ENCODE measurements at places on chromosomes 3 and 15.

DNA sequence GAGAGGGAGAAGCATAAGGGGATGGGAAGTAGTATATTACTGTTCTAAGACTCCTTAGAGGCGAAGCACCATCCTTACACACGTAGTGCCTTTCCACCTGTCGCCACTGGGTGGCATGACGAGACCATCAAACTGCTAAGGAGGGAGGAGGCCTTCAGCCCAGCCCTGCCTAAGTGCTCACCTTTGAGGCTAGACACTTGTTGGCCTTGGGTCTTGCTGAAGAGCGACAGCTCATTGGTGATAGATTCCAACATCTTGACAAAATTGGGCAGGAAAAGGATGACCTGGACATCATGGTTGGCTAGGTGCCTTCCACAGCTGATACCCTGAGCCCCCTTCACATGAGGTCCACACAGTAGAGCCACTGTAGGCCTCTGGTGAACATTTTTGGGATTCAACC lies 19.6 kb downstream of the CLK3 start:
- peak; percentile 71 for DNase-seq

DNA sequence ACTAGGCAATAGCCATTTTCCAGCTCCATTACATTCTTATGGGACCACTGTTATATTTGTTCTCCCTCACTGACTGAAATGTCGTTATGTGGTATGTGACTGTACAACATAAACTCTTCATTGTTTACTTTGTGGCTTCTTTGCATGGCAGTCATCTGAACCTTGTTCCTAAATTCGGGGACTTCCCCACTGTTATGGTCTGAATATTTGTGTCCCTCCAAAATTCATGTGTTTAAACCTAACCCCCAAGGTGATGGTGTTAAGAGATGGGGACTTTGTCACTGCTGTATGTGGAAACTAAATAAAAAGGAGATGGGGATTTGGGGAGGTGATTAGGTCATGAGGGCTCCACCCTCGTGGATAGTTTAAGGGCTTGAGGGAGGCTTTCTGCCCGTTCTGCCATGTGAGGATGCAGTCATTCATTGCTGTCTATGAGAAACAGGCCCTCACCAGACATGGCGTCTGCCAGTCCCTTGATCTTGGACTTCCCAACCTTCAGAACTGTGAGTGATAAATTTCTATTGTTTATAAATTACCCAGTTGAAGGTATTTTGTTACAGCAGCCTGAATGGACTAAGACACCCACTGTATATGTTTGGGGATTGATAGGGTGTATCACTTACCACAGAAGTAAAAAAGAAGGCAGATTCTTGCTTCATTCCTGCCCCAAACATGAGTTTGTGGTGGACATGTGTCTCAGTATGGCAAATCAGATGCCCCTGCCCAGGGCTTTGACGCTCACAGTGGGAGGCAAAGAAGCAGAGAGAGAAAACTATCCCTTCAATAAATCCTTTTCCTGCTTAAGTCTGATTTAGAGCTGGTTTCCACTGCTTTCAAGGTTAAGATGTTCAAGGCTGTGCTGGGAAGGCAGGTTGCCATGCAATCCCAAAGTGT lies 138.0 kb upstream of the UBE2E1 start:
- no peak for DNase-seq

GRCh38 chr3:87307805-87308204 lies 31.4 kb upstream of the POU1F1 start:
- DNase-seq: no peak

GRCh38 chr15:84894736-84895425 lies 10.4 kb downstream of the SLC28A1 start:
- no peak for DNase-seq

DNA sequence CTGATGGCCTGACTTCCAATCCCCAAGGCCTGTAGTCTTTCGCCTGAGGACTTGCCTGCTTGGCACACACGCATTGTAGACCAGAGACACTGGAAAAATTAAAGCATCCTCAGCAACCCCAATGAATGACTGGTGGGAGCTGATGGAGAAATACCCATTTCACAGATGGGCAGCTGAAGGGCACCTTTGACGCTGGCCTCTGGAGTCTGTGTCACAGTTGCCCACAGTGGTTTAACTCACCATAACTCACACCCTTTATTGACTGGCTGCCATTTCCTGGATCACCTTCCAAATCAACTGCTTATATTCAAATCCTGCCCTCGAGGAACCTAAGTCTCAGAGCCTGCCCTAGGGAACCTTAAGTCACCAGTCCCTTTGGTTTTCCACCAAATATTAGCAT lies 183.1 kb downstream of the SHQ1 start:
- DNase-seq: peak; percentile 25

GRCh38 chr3:112793326-112794081 lies 53.2 kb downstream of the CD200R1L start:
- no peak for DNase-seq

GRCh38 chr3:56884387-56884786 lies 82.6 kb upstream of the ARHGEF3 start:
- no peak for DNase-seq

DNA sequence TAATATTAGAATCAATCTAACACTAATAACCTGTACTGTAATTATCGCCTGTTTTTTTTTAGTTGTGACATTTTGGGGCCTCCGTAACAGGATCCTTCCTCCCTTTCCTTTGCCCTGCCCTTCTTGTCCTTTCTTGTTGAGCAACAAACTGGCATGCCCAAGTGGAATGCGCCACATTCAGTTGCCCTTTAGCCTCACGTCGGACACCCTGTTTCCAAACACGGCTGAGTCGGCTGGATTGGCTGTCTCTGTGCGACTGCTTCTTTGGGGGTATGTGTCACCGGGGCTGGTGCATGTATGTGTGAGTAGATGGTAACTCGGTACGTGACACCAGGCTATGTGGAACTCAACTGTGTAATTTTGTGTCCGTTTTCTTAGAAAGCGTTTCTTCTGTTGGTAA lies 24.1 kb downstream of the TRAK1 start:
- no peak for DNase-seq

DNA sequence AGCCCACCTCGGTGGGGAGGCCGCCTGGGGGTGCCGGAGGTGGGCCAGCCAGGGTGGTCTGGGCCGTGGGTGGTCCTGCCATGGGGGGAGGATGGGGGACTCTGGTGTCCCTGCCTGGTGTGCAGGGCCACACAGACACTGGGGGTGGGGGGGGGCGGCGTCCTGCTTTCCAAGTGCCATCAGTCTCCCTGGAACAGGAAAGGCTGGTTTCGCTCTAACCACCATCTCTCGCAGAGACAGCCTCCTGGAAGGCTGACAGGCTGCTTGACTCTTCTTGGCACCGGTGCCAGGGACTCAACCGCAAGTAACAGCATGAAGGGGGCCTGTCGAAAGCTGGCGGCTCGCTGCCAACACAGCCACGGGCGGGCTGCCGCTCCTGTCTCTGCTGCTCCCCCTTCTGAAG lies 40.3 kb downstream of the RGMA start:
- DNase-seq: no peak

- DNase-seq: peak; percentile 21
These were observed 2.5 kb downstream of the EFCC1 start for GRCh38 chr3:129003578-129004112.

DNA sequence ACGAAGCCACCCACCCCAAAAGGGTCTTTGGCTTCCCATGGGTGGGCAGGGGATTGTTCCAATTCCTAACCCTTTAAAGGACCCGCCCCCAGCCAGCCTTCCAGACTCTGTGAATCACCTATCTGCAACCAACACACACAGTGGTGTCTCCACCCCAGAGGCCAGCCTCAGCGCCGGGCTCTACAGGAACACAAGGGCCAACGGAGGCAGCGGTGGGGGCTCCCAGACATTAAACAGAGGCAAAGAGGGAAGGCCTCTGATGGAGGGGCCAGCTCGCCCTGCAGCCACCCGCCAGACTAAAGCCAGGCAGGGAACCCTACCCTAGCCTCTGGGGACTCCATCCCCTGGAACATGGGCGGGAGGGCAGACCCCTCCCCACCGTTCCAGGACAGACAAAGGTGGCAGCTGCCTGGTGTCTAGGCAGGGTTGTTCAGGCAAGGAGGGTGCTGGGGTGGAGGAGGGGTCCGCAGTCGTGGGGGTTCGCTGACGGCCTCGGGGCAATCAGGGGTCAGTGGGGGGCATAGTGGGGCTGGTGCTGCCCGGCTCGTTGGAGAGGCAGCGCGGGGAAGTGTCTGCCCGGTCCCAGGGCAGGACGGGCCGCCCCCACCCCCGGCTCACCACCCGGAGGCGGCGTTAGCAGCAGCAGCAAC lies 448 bp downstream of the SHISA5 start:
- no peak for DNase-seq

- DNase-seq: no peak
These were observed 5.8 kb downstream of the ITIH1 start for GRCh38 chr3:52783211-52783555.

DNA sequence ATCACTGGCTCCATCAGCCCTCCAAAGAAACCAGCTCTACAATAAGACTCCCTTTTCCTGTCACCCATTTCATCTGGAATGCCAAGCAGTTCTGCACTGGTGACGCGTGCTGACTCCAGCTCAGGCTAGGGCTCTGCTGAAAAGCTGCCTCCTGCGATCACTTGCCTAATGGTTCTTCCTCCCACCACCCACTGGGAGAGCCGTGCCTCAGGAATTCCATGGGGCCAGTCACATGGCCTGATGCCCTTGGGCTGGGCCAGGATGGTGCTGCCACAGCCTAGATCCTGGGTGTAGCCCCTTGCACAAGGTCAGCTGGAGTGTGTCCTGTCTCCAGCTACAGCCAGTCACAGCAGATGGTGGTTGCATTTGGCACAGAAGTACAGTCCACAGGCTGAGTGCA lies 98.9 kb downstream of the DNAJB8 start:
- no peak for DNase-seq

GRCh38 chr3:142738396-142738795 lies 14.6 kb downstream of the TRPC1 start:
- no peak for DNase-seq
